Stimulated activated CD4-positive, alpha-beta T cell treated with anti-CD3 and anti-CD28 coated beads, Interleukin-4, amount 100 ng/mL, for 1 hour (primary cell): ENCODE measurements at places on chromosomes 5 and 9.
A peak's percentile ranks its signal among the peaks of the same experiment; 100 is the strongest.

- DNase-seq: no peak
Observed at GRCh38 chr9:130535818-130536521, 43.4 kb upstream of the FUBP3 start.

GRCh38 chr5:5217371-5217770 lies 77.2 kb downstream of the ADAMTS16 start:
- no peak for DNase-seq

- no peak for DNase-seq
Observed at GRCh38 chr5:82561797-82562196, 283.6 kb upstream of the RPS23 start.

DNA sequence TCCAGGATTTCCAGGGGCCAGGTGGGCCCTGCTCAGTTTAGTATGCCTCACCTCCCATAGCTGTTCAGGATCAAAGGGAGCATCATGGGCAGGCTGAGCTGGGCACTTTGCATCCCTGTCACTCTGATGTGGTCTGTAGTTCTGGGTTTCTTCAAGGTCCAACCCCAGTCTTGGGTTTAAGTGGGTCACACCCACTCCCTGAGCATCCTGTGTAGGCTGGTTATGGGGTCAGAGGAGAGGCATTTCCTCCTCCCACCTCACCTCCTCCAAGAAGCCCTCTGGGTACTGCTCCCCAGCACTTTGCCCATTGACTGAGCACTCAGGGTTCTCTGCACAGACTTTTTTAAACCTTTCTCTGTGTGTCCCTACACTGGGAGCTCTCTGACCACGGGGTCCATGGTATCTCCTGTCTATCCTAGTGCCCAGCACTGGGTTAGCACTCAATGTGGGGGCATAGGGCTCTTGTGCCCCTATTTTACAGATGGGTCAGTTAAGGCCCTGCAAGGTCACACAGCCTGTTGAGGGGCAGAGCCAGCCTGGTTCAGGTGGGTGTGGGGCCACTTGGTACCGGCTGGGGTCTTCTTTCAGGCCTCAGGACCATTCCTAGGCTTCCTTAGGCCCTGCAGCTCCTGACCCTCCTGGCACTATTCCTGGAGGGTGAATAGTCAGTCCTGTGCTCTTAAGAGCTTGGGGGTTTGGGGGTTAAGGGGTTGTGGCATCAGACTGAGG lies 19.0 kb downstream of the CXXC5 start:
- no peak for DNase-seq

DNA sequence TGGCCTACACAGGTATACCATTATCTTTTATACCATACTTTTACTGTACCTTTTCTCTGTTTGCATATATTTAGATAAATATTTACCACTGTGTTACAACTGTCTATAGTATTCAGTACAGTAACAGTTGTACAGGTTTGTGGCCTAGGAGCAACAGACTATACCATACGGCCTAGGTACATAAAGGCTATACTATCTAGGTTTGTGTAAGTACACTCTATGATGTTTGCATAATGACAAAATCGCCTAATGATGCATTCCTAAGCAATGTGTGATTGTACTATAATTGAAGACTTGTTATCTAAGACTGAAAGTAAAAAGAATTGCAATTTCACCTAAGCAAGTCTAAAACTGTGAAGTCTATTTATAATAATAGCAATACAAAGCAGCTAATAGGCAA lies 3.9 kb downstream of the C9orf72 start:
- DNase-seq: no peak

GRCh38 chr5:138037271-138037670 lies 4.4 kb upstream of the FAM13B start:
- DNase-seq: no peak

DNA sequence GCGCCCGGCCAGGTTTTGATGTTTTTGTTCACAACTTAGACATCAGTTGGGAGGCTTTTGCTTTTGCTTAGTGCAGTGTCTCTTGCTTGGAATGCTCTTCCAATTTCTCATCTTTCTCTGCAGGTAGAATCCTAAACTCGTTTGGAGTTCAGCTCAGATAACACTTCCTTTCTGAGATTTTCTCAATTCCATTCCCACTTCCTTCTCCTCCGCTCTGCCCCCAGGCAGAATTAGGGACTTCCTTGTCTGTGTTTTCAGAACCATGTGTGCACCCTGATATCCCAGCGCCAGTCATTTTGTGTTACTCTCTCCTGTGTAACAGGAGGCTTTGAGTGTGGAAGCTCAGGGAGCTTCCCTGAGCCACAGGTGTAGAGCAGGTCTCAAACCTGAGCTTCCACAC lies 171.0 kb downstream of the INSYN2B start:
- DNase-seq: no peak

DNA sequence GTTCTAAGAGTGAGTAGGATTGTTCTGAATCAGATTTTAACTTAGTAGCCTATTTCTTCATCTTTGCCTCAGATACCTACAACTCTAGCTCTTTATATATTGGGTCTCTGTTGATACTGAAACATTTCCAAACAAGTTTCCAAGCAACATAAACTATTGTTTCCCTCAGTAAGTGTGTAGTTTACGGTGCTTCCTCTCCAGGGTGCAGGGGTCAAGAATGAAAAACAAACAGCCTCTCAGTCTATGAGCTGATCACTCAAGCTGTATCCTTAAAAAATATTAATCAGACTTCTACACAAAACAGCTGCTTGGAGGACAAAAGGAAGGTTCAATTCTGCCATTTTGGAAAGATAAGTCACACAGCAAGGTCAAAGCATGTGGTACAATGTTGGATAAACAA lies 75.0 kb downstream of the ADAMTS12 start:
- no peak for DNase-seq

- no peak for DNase-seq
Observed at GRCh38 chr5:139419226-139420192, 15.6 kb upstream of the SPATA24 start.

GRCh38 chr5:156974328-156974727 lies 11.3 kb upstream of the TIMD4 start:
- no peak for DNase-seq

GRCh38 chr9:110015759-110016158 lies 192.2 kb downstream of the C9orf152 start:
- DNase-seq: no peak

- no peak for DNase-seq
Observed at GRCh38 chr5:4145511-4145910, 549.9 kb downstream of the IRX1 start.

GRCh38 chr5:115068239-115069086 lies 101.2 kb downstream of the TRIM36 start:
- DNase-seq: peak; percentile 2

GRCh38 chr9:114549697-114550330 lies 37.8 kb upstream of the ATP6V1G1 start:
- no peak for DNase-seq

GRCh38 chr9:127844821-127845359 lies 9.6 kb downstream of the ENG start:
- no peak for DNase-seq

GRCh38 chr9:14278291-14278721 lies 35.6 kb downstream of the NFIB start:
- DNase-seq: no peak

DNA sequence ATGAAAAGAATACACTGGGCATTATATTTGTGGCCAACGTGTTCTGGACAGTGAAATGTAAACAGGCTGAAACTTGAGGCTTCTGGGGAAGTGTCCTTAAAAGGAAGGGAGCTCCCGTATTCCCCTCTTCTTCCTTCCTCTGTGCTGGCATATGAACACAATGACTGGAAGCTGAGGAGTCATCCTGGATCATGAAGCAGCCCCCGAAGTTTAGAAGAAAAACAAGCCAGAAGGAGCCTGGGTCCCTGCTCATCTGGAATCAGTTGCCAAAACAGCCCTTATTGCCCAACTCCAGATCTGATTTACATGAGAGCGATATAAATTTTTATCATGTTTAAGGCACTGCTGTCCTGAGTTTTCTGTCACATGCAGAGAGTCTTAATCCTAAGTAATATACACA lies 65.4 kb upstream of the SLC1A1 start:
- no peak for DNase-seq

DNA sequence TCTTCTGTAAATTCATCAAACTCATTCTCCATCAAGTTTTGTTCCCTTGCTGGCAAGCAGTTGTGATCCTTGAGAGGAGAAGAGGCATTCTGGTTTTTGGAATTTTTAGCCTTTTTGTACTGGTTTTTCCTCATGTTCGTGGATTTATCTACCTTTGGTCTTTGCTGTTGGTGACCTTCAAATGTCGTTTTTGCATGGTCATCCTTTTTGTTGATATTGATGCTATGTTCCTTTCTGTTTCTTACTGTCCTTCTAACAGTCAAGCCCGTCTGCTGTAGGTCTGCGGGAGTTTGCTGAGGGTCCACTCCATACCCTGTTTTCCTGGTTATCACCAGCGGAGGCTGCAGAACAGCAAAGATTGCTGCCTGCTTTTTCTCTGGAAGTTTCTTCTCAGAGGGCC lies 140.9 kb downstream of the RPS23 start:
- no peak for DNase-seq

DNA sequence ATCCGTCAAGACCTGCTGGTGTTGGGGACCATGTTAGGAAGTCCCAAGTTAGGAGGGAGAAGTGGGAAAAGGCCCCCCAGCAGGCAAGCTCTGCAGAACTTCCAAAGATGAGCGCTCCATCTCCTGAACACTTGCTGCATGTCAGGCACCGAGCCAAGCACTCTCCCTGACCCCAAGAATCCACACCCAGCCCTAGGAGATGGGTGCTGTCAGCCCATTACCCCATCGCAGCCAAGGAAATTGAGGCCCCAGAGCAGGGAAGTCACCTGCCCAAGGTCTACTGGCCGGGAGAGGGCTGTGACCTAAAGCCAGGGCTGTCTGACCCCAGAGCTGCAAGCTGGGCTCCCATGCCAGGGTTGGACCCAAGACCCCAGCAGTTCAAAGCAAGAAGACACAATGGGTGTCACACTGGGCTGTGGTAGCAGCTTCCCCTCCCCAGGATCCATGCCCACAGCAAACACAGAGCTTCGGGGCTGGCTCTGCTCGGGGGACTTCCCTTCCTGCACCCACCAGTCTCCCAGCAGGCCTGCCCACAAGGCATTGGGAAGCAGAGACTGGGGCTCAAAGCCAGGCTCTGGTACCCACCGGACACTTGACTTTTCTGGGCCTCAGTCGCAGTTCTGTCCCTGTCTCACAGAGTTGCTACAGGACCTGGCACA lies 13.5 kb downstream of the EEIG1 start:
- DNase-seq: no peak

- DNase-seq: no peak
Observed at GRCh38 chr5:14706615-14707021, 42.1 kb downstream of the OTULIN start.

DNA sequence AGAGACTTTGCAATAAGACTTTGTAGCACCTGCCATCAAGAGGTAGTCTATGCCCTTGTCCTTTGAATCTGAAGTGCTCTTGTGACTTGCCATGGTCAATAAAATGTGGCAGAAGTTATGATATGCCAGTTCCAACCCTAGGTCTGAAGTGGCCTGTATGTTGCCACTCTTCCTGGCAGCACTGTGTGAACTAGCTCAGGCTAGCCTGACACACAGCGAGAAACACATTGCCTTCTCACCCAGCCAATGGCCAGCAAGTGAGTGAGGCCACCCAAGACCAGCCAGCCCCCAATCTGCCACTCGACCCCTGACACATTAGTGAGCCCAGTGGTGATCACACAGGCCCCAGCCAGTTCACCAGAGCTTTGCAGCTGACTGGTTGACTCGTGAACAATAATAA lies 52.7 kb upstream of the OSMR start:
- no peak for DNase-seq

GRCh38 chr9:71743217-71743705 lies 25.1 kb downstream of the CEMIP2 start:
- no peak for DNase-seq

GRCh38 chr5:26339576-26339975 lies 698.8 kb downstream of the CDH9 start:
- DNase-seq: no peak

- DNase-seq: no peak
Observed at GRCh38 chr9:114995681-114996221, 65.4 kb upstream of the TNFSF8 start.

DNA sequence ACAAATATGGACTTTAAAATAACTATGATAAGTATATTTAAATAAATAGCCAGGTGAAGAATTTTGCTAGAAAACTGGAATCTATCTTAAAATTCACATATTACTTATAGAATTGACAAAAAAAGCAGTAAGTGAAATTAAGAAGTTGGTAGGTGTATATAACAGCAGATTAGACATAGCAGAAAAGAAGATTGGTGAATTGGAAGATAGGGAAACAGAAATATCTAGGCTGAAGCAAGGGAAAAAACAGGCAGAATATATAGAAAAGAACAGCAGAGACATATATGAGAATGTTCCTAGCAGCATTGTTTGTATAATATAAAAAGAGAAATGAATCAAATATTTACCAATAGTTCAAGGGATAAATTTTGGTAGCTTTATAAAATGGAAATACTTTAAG lies 294.9 kb downstream of the TMEM232 start:
- no peak for DNase-seq

DNA sequence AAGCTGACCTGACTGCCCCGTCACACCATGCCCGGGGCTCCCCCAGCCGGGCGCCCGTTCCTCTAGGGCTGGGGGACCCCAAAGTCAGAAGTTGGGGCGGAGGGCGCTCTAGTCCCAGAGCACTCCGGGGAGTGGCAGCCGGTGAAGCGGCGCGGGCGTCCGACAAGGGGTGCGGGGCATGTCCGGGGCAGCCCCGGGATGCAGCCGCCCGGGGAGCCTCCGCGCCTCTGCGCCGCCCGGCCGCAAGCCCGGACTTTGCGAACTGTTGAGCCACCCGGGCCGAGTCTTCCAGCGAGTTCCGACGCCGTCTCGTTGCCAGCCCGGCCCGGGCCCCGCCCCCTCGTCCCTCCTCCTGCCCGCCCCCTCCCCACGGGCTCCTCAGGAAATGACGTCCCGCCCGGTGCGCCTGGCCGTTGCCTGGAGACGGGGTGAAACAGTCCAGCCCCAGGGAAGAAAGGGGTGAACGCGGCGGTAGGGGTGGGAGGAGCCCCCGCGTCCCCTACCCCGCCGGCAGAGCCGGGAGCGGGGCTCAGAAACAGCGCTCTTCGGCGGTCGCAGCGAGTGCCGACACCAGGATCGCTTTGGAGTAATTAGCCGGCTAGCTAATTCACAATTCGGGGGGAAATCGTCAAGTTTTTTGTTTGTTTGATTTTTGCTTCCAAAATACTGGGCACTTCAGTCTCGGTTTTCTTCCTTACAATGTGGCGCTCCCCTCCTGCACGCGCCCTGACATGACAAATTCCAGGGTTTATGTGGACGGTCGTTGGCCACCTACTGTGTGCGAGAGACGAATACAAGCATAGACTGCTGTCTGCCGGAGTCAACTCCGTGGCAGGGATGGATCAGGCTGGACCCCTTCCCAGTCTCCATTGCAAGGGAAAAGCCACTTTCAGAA lies at the start of gene WHRN:
Gene WHRN (minus strand): TSS at position 287 of the 895 bp plus-strand sequence. CDS start 672 bp downstream, outside the sequence.
- peak; percentile 88 for DNase-seq

DNA sequence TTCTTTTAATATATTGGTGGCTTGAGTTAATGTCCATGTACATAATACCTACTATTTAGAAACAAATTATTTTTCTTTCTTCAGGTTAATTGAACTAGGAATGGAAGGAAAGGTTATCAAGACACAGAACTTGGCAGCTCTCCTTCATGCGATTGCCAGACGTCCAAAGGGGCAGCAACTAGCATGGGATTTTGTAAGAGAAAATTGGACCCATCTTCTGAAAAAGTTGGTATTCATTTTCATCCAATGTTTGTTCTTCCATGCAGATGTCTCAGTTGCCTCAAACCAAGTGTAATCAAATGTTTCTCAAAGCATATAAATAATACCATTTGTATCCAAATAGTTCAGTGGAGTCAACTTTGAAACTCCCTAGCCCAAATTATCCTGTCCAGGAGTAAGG lies 22.6 kb upstream of the LNPEP start:
- no peak for DNase-seq
